Neural progenitor cell (in vitro differentiated cells): ENCODE measurements at places on chromosomes 6 and 20. TPM values are rescaled to one million over a fixed set of nuclear protein-coding genes. Genes with fewer than 3 reads are reported as not detected.

GRCh38 chr20:38138086-38138778 lies 26.8 kb downstream of the TGM2 start:
- H3K27ac ChIP-seq: no peak overlapping the region
- H3K27me3 ChIP-seq: no peaks in the 10 kb centered on the region

MAS1 gene
- not detected in 2 replicates for total RNA-seq

DNA sequence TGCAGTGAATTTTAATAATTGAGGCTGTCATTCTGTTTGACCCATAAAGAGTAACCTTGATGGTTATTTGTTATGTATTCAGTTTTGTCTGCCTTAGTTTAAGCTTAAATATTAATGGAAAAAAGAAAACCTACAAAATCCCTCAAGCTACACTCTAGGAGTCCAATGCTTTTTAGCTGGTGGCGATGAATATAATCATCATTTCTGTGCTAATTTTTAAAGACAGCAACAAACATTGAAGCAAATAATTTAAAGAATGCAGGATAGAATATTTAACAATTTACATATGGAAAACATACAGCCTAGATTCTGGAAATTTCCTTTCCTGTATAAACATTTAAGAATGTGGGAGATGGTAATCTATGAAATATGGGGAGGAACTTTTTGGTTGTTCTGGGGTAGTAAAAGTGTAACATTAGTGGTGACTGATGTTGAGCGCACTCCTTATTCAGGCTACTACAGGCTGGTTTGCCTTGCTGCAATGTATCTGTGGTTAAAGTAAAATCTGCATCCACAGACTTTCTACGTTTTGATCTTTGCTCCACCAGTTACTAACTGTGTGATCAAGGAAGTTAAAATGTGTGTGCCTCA lies 287.9 kb upstream of the DEFB112 start:
- no peaks in the 10 kb centered on the region for H3K4me1 ChIP-seq
- H3K36me3 ChIP-seq: no peaks in the 10 kb centered on the region
- H3K4me3 ChIP-seq: no peak overlapping the region
- no peak for DNase-seq
- H3K27ac ChIP-seq: no peak overlapping the region

DNA sequence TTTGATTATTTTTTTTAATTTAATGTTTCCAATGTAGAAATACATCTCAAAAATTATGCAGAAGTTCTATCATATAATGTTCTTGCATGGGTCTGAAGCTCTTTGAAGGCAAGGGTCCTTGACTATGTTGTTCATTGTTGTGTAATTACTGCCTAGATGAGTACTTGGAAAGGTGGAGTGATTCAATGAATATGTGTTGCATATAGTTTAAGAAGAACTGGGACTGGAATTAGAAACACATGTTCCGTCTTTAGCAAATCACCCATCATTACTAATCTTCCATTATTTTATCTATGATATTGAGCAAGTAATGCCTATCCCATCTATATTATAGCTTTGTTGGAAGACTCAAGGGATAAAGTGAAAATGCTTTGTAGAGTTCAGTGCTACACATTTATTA lies 147.3 kb downstream of the LAMA2 start:
- H3K27me3 ChIP-seq: no peaks in the 10 kb centered on the region
- no peak overlapping the region for H3K27ac ChIP-seq
- H3K4me3 ChIP-seq: no peak overlapping the region
- DNase-seq: no peak
- peaks cover 11% of the 10 kb centered on the region for H3K4me1 ChIP-seq
- H3K36me3 ChIP-seq: no peaks in the 10 kb centered on the region

- no peaks in the 10 kb centered on the region for H3K27me3 ChIP-seq
- DNase-seq: no peak
- no peaks in the 10 kb centered on the region for H3K4me1 ChIP-seq
- no peak overlapping the region for H3K4me3 ChIP-seq
- H3K36me3 ChIP-seq: no peaks in the 10 kb centered on the region
Observed at GRCh38 chr6:2460216-2460745, 214.9 kb upstream of the GMDS start.

SEL1L2 gene
- total RNA-seq: 0.77 and 2.5 TPM in 2 replicates

DNA sequence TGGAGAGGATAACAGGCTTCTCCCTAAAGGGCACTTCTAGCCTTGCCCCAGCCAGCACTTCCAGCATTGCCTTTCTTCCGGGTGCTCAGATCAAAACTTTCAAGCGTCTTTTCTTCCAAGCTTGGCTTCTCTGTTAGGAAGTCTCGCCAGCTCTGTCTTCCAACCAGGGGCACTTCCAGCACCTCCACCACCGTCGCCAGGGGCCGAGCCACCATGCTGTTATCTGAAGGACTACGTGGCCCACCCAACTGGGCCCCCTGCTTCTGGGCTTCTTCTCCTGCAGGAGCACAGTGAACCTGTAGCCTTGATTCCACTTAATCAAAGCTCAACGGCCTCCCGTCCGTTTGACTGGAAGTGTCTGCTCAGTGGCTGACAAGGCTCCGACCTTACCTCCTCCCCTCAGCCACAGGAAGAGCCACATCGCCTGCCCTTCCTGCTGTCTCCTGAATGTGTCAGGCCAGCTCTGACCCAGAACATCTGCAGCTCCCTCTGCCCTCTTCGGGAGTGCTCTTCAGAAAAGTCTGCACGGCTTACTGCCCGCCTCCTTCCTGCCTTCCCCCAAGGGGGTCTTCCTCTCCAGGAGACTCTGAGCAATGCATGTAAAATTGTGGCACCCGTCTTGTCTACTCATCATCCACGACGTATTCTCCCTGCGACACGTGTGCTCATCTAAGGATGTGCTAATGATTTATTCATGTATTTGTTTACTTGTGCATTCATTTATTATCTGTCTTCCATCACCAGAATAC lies 527.0 kb downstream of the CDH26 start:
- no peaks in the 10 kb centered on the region for H3K36me3 ChIP-seq
- H3K4me1 ChIP-seq: peaks cover 3% of the 10 kb centered on the region
- H3K4me3 ChIP-seq: no peak overlapping the region
- no peak overlapping the region for H3K27ac ChIP-seq
- no peaks in the 10 kb centered on the region for H3K27me3 ChIP-seq

ADAM33 gene
- total RNA-seq: 7.0 and 18.9 TPM in 2 replicates

PRSS16 gene
- 4.3 and 7.2 TPM in 2 replicates for total RNA-seq

GRCh38 chr6:12036766-12037165 lies 24.7 kb downstream of the HIVEP1 start:
- DNase-seq: no peak
- no peaks in the 10 kb centered on the region for H3K27me3 ChIP-seq
- H3K27ac ChIP-seq: no peak overlapping the region
- H3K4me3 ChIP-seq: no peak overlapping the region
- peaks cover 5% of the 10 kb centered on the region for H3K36me3 ChIP-seq
- H3K4me1 ChIP-seq: peaks cover 15% of the 10 kb centered on the region

PTPRA gene
- 77.7 and 89.4 TPM in 2 replicates for total RNA-seq

- H3K36me3 ChIP-seq: peaks cover 39% of the 10 kb centered on the region
- no peak for DNase-seq
- H3K4me1 ChIP-seq: peaks cover 5% of the 10 kb centered on the region
- H3K27me3 ChIP-seq: no peaks in the 10 kb centered on the region
Observed at GRCh38 chr6:161116554-161116953, 125.0 kb downstream of the MAP3K4 start.

- no peaks in the 10 kb centered on the region for H3K4me1 ChIP-seq
- DNase-seq: no peak
- H3K27ac ChIP-seq: no peak overlapping the region
- H3K27me3 ChIP-seq: no peaks in the 10 kb centered on the region
Observed at GRCh38 chr20:2911200-2911599, 37.9 kb downstream of the PTPRA start.

MYCT1 gene
- total RNA-seq: not detected in 2 replicates

TNF gene
- 0.19 TPM in 1 of 2 replicates, not detected in the other for total RNA-seq

- H3K27me3 ChIP-seq: no peaks in the 10 kb centered on the region
- no peaks in the 10 kb centered on the region for H3K4me1 ChIP-seq
- DNase-seq: no peak
- H3K4me3 ChIP-seq: no peak overlapping the region
- H3K36me3 ChIP-seq: no peaks in the 10 kb centered on the region
Observed at GRCh38 chr6:32096087-32096393, 13.1 kb downstream of the TNXB start.

- H3K4me1 ChIP-seq: peaks cover 7% of the 10 kb centered on the region
- DNase-seq: no peak
- H3K27ac ChIP-seq: no peak overlapping the region
- H3K4me3 ChIP-seq: no peak overlapping the region
Observed at GRCh38 chr20:6733965-6734364, 33.5 kb upstream of the BMP2 start.

CST2 gene
- not detected in 2 replicates for total RNA-seq

- H3K4me1 ChIP-seq: peaks cover 43% of the 10 kb centered on the region
- H3K36me3 ChIP-seq: no peaks in the 10 kb centered on the region
- no peak overlapping the region for H3K4me3 ChIP-seq
- DNase-seq: no peak
- H3K27me3 ChIP-seq: no peaks in the 10 kb centered on the region
- no peak overlapping the region for H3K27ac ChIP-seq
Observed at GRCh38 chr20:41551011-41551705, 67.0 kb downstream of the CHD6 start.

DNA sequence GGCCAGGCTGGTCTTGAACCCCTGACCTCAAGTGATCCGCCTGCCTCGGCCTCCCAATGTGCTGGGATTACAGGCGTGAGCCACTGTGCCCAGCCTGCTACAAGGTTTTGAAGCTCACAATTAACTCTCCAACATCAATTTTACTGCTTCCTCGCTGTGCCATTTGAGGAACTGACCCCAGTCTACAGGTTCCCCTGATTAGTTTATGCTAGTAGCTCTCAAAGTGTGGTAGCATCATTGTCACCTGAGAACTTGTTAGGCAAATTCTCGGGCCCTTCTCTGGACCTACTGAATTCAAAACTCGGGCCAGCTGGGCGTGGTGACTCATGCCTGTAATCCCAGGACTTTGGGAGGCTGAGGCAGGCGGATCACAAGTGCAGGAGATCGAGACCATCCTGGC lies 49.4 kb downstream of the MCUR1 start:
- no peaks in the 10 kb centered on the region for H3K36me3 ChIP-seq
- H3K27ac ChIP-seq: no peak overlapping the region
- H3K27me3 ChIP-seq: no peaks in the 10 kb centered on the region
- H3K4me1 ChIP-seq: no peaks in the 10 kb centered on the region

GRCh38 chr6:13561624-13562267 lies 12.7 kb upstream of the SIRT5 start:
- H3K27ac ChIP-seq: no peak overlapping the region
- no peaks in the 10 kb centered on the region for H3K36me3 ChIP-seq
- DNase-seq: no peak
- no peaks in the 10 kb centered on the region for H3K27me3 ChIP-seq
- H3K4me1 ChIP-seq: peaks cover 5% of the 10 kb centered on the region

RGS17 gene
- total RNA-seq: 4.8 and 8.1 TPM in 2 replicates

DNA sequence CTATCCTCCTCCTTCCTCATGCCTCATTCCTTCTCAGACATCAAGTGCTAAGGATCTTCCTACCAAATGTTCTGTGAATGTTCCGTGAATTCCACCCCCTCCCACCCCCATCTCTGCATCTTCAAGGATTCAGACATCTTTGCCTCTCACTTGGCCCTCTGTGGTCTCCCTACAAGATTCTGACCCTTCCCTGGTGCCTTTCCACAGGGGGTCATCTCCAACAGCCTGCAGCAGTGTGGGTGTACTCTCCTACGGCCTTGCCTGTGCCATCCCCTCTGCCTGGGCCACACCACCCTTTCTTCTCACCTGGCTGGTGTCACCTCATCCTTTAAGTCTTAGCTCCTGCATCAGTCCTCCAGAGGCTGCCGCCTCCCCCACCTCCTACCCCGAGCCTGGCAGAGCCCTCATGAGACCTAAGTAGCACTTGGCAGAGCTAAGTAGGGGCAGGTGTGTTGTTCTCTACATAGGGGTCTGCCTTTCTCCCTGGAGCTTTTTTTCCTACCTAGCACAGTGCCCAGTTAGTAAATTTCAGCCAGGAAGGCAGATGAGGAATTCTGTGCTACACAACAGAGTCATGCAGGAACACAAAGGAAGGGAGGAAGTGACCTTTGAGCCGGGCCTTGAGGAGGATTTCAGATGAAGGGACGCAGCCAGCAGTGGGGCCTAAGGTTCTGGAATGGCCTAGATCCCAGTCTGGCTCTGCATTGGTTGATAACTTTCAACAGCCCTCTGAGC lies 43.1 kb downstream of the TM9SF4 start:
- DNase-seq: no peak
- peaks cover 7% of the 10 kb centered on the region for H3K36me3 ChIP-seq
- H3K27me3 ChIP-seq: no peaks in the 10 kb centered on the region
- no peaks in the 10 kb centered on the region for H3K4me1 ChIP-seq
- no peak overlapping the region for H3K27ac ChIP-seq
- no peak overlapping the region for H3K4me3 ChIP-seq

NANP gene
- total RNA-seq: 3.5 and 3.8 TPM in 2 replicates

DNA sequence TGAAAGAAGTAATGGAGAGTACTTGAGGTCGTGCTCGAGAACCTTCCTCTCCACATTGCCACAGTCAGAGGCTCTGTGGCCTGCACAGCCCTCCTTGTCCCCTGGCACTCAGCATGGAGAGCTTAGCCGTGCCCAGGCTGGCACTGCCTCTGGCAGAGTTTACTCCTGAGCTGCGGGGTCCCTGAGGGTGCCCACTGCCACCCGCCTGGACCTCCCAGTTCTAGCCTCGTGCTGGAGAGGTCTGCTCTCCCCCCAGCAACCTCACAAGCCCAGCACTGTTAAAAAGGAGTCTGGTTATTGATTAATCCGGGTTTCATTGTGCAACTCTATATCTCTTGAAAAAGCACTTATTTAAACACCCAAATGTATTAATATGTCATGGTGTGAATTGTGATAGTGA lies 226.8 kb downstream of the TMEM242 start:
- H3K4me1 ChIP-seq: peaks cover 53% of the 10 kb centered on the region
- no peaks in the 10 kb centered on the region for H3K36me3 ChIP-seq
- no peak for DNase-seq
- H3K4me3 ChIP-seq: no peak overlapping the region

DNA sequence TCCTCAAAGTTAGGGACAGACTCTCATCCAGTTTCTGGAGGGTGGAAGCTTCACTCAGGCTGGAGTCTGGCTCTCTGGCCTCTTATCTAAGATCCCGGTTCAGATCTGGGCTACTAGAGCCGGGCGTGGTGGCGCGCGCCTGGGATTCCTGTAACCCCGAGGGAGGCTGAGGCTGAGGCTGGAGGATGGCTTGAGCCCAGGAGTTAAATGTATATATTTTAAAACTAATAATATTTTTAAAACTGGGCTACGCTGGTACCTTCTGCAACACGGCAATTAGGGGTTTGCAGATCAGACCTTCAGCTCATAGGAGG lies 710 bp upstream of the ZNF343 start:
- DNase-seq: no peak
- no peaks in the 10 kb centered on the region for H3K36me3 ChIP-seq
- no peaks in the 10 kb centered on the region for H3K4me1 ChIP-seq
- H3K27me3 ChIP-seq: peaks cover 61% of the 10 kb centered on the region
- H3K4me3 ChIP-seq: peak overlapping the region; percentile 77

GRCh38 chr20:6184086-6184485 lies 61.3 kb upstream of the FERMT1 start:
- no peaks in the 10 kb centered on the region for H3K27me3 ChIP-seq
- H3K36me3 ChIP-seq: no peaks in the 10 kb centered on the region
- no peak overlapping the region for H3K27ac ChIP-seq
- DNase-seq: no peak
- no peak overlapping the region for H3K4me3 ChIP-seq

GGTLC1 gene
- total RNA-seq: not detected in 2 replicates

GRCh38 chr6:79949233-79949632 lies 1.9 kb upstream of the ELOVL4 start:
- H3K27me3 ChIP-seq: peaks cover 16% of the 10 kb centered on the region
- no peaks in the 10 kb centered on the region for H3K36me3 ChIP-seq
- DNase-seq: peak; percentile 92
